Stimulated activated CD8-positive, alpha-beta memory T cell treated with anti-CD3 and anti-CD28 coated beads, Interleukin-2, amount 100 ng/mL, for 48 hours (primary cell): ENCODE measurements at places on chromosomes 2 and 18.

DNA sequence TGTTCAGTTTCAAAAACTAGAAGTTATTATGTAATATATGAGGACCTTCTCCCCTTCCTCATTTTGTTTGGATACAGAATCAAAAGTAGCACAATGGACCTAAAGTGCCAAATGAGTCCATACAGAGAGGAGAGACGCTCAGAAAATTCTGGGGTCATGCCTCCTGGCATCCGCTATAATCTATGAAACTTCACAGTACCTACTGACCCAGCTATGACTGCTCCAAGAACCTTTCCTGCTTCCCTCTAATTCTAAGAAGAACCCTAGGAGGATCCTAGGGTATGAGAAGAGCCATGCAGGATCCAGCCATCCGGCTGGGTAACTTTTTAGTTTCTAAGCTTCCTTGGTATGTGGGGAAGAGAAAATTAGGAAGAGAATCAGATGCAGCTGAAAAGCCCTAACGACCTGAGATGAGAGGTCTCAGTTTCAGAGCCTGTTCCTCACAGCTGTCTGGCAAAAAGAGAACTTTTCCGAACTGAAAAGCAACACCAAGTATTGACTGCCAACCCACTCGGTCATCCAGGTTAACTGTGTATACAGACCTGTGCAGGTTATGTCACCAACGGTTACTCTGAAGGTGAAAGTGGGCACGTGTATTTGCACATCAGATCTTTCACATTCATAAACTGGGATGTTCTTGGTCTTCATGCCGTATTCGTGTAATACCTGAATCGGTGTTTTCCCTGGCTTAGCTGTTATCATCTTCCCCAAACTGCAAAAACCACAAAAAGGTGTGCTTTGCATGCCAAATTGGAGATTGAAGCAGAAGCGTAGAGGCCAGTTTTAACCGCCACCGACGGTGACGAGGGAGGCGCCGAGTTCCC lies 1.1 kb downstream of the PRKRA start:
- no peak for DNase-seq

GRCh38 chr18:63233334-63233733 lies 86.2 kb downstream of the BCL2 start:
- DNase-seq = no peak

- DNase-seq = no peak
Observed at GRCh38 chr2:150491943-150492342, 4.5 kb upstream of the RND3 start.

GRCh38 chr18:32929213-32929612 lies 156.4 kb upstream of the KLHL14 start:
- no peak for DNase-seq

DNA sequence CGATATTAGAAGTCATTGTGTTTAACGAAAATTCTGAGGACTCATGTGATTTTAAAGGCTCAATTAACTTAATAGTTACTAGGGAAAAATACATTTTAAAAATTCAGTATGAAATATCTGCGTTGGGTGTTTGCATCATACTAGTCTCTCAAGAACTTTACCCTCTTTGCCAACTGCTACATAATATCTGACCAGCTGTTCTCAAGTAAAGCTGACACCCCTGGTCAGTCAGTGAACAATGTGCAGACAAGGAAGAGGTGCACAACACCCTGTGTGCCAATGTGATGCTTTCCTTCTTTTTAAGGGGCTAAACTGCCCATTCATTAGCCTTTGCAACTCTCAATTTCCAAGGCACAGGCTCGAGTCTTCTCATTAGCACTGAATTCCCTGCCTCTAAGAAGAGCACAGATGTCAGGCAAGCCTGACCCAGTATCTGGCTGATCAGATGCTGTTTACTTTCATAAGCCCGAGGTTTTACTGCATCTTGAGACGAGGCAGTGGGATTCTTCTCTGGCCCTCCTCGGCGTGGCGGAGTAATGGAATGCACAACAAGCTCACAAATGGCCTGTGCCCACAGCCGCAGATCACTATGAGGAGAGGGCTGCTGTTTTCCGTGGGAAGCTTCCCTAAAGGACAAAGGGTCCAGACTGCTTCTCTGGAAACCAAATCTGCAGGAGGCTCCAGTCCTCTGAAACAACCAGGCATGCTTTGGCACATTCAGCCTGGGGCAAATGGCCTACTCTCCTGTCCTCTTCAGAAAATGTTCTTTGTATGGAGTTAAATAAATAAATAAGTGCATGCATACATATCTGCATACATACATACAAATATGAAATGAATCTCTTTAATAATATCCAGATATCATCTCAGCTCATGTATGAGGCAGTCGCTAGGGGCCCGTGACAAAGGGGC lies 240.3 kb downstream of the ZNF521 start:
- no peak for DNase-seq

GRCh38 chr2:197890168-197890567 lies 85.8 kb downstream of the PLCL1 start:
- no peak for DNase-seq

GRCh38 chr2:240250985-240251847 lies 110.8 kb upstream of the OTOS start:
- DNase-seq = no peak

DNA sequence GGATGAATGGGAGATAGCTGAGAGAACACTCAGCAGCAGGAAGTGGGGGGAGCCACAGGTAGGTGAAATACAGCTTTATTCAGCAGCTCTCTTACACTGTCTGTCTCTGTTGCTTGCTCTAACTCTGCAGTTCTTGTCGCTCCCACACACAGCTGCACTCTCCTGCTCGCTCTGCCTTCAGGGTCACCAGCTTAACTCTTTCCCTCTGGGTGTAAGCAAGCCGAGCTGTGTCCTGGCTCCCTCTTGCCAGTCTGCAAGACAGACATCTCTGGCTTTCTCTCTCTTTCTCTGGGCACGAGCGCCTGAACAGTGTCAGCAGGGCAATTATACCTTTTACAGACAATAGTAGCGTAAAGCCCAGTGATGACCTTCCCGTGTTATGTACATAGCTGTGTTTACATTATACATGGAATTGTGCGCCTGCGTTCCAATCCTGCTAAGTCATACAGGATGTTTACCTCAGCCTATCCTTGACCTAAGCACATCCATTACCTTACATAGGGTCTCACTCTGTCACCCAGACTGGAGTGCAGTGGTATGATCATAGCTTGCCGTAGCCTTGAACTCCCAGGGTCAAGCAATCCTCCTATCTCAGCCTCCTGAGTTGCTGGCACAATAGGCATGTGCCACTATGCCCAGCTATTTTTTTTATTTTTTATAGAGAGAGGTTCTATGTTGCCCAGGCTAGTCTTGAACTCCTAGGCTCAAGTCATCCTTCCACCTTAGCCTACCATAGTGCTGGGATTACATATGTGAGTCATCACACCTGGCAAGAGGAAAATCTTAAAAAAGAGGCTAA lies 57.8 kb upstream of the CHN1 start:
- no peak for DNase-seq

- no peak for DNase-seq
Observed at GRCh38 chr2:37190290-37190689, 1.8 kb upstream of the SULT6B1 start.

GRCh38 chr2:146734821-146735190 lies 1110.0 kb upstream of the ACVR2A start:
- no peak for DNase-seq

- no peak for DNase-seq
Observed at GRCh38 chr2:117936871-117937428, 76.9 kb downstream of the CCDC93 start.

DNA sequence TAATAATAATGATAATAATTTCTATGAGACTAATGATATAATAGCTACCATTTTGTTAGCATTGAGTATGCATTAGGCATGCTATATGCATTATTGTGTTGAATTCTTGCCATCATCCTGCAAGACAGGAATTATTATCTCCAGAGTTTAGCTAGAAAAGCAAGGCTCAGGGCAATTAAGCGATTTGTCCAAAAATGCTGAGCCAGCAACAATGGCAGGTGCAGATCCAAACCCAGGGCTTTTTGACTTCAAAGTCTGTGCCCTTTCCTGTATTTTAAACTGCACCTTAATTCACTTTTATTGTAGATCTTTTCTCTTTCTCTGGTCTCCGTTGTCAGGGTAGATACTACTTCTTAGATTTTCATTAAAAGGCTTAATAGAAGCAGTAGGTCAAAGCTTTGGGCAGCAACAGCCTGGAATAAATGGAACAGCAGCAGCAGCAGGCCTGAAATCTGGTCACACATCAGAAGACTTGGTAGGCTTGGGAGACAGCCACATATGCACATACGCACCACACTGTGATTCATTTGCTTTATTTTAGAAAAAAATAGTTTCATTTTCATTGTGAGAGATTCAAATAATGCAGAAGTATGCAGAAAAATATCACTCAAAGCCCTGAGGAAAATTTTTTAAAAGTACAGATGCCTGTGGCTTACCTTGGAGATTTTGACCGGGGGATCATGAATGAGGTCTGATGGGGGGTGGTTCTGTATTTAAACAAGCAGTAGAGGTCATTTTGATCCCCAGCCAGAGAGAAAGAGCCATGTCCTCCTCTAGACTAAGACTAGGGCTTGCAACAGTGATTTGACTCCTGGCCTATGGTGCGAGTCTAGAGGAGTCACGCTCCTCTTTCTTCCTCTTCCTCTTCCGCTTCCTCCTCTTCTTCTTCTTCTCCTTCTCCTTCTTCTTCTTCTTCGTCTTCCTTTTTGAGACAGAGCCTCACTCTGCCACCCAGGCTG lies 455.7 kb downstream of the TSN start:
- no peak for DNase-seq

DNA sequence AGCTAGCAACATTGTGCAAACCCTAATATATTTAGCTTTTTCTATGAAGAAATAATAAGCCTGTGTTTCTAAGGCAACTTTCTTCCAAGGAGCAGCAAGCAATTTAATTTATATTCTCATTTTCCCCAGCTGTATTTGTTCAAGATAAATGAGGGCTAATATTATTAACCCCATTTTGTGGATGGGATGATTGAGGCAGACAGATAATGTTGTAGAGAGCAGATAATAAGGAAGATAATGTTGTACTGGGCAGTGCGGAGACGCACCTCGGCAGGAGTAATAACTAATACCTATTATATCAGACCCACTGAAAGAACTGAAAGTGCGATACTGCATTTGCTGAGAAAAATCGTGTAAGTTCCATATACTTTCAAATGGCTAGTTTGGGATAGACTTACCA lies 344.1 kb upstream of the FANCL start:
- DNase-seq = no peak

- no peak for DNase-seq
Observed at GRCh38 chr2:29576231-29576630, 345.2 kb downstream of the ALK start.

GRCh38 chr2:237691029-237691907 lies 63.9 kb downstream of the LRRFIP1 start:
- no peak for DNase-seq

- no peak for DNase-seq
Observed at GRCh38 chr2:16189029-16189835, 248.9 kb downstream of the MYCN start.

- DNase-seq = no peak
Observed at GRCh38 chr2:120586507-120587278, 149.0 kb upstream of the GLI2 start.

GRCh38 chr2:104854498-104855220 lies 744 bp downstream of the POU3F3 start:
- no peak for DNase-seq

DNA sequence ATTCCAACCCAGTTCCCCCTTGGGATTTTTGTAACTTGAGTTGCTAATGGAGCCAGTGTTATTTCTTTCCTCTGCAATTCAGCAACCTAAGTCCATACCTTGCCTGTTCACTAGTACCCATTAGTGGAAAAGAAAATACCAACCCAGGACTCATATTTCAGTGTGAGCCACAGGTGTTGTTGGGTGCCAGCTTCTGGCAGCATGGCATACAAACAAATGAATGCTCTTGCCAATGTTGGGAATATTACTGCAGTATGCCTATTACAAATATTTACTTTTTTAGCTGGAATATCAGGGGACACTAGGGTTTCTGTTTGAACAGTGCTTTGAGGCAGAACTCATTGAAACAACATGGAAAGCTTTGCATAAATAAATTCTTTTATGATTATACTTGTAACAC lies 130.2 kb downstream of the NCKAP5 start:
- DNase-seq = no peak

GRCh38 chr2:108905176-108905575 lies 83.8 kb downstream of the EDAR start:
- no peak for DNase-seq

DNA sequence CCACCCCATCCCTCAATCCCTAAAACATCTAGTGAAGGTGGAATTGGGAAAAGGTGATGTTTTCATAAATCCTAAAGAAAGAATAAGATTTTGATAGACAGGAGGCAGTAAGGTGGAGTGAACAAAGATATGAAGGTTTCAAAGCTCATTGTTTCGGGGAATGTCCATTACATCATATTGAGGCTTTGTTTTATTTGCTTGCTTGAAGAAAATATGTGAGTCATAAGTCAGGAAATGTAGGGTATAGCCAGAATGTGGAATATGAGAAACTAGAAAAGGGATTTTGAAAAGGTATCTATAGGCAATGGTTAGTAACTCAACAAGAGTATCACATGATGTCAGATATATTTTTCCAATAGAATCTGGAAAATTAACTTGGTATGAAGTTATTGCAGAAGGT lies 1178.5 kb upstream of the ACVR2A start:
- no peak for DNase-seq

- DNase-seq = no peak
Observed at GRCh38 chr2:19674051-19675002, 227.5 kb downstream of the TTC32 start.

DNA sequence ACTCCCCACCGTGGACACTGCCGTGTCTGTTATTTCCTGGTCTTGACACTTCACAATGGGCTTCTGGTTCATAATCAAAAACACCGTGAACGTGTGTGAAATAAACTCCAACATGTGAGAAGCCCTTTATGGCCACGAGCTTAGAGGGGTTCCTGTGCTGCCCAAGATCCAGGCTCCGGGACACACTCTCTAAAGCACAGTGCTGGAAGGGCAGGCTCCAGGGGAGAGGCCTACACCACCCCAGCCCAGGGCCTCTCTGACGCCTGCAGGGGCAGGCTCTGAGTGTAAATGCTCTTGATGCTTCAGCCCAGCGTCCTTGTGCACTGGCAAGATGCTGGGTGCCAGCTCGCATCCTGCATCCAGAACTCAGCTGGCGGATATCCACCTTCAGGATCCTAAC lies 13.7 kb downstream of the CHST10 start:
- DNase-seq = no peak

DNA sequence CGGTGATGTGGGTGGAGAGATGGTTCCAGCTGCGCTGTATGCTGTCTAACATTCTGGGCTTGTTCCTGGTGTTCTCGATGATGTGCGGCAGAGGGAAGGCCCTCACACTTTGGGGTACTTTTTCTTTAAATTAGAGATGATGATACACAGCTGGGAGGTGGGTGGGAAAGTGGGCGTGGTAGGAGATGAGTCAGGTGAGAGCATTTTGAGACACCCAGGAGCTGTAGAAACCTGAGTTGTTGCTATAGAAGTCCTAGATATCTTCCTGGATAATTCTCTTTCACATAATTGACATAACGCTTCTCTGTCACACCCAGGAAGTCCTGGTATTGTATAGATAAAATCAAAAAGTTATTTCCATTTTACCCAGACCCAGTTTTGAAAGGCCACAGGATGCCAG lies 103.8 kb upstream of the ALKAL2 start:
- no peak for DNase-seq
